ENCODE measurements at places on chromosomes 12 and 14. TPM values are rescaled to one million over a fixed set of nuclear protein-coding genes. Genes with fewer than 3 reads are reported as not detected.

DNA sequence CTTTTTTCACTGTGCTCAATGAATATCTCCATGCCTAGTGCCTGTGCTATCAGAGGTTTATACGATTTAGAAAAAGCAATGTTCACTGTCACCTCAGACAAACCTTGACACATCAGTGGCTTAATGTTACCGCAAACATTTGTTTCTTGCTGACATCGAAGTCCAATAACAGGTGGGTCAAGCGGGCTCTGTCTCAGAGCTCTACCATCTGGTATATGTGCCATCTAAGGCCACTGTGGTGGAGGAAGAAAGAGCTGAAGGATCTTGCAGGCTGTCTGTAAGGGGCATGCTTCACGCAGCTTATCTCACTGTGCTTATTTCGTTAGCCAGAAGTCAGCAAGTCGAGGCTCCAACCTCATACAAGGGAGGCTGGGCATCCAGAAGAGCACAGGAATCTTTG, 189.5 kb upstream of the NTF3 start:
- H3K27me3 ChIP-seq = no peaks in the 10 kb centered on the region
- no peaks in the 10 kb centered on the region for H3K36me3 ChIP-seq
- peaks cover 4% of the 10 kb centered on the region for H3K4me1 ChIP-seq

GRCh38 chr14:70886421-70887206, 20.6 kb upstream of the PCNX1 start:
- peaks cover 27% of the 10 kb centered on the region for H3K4me1 ChIP-seq
- DNase-seq = no peak
- no peak overlapping the region for H3K4me3 ChIP-seq
- H3K36me3 ChIP-seq = no peaks in the 10 kb centered on the region
- H3K27ac ChIP-seq = no peak overlapping the region

- H3K4me3 ChIP-seq = no peak overlapping the region
- H3K4me1 ChIP-seq = no peaks in the 10 kb centered on the region
- DNase-seq = no peak
- H3K27ac ChIP-seq = no peak overlapping the region
- no peaks in the 10 kb centered on the region for H3K36me3 ChIP-seq
- H3K27me3 ChIP-seq = peaks cover 81% of the 10 kb centered on the region
Observed at GRCh38 chr14:99260116-99260515, 11.9 kb downstream of the BCL11B start.

- H3K36me3 ChIP-seq = no peaks in the 10 kb centered on the region
- DNase-seq = no peak
- H3K4me1 ChIP-seq = no peaks in the 10 kb centered on the region
Observed at GRCh38 chr12:18551106-18551505, 186.7 kb downstream of the PLCZ1 start.

- no peaks in the 10 kb centered on the region for H3K27me3 ChIP-seq
- H3K36me3 ChIP-seq = no peaks in the 10 kb centered on the region
- H3K4me3 ChIP-seq = no peak overlapping the region
- H3K27ac ChIP-seq = no peak overlapping the region
- H3K4me1 ChIP-seq = no peaks in the 10 kb centered on the region
- DNase-seq = no peak
Observed at GRCh38 chr12:64025174-64025958, 180.9 kb downstream of the SRGAP1 start.

DNA sequence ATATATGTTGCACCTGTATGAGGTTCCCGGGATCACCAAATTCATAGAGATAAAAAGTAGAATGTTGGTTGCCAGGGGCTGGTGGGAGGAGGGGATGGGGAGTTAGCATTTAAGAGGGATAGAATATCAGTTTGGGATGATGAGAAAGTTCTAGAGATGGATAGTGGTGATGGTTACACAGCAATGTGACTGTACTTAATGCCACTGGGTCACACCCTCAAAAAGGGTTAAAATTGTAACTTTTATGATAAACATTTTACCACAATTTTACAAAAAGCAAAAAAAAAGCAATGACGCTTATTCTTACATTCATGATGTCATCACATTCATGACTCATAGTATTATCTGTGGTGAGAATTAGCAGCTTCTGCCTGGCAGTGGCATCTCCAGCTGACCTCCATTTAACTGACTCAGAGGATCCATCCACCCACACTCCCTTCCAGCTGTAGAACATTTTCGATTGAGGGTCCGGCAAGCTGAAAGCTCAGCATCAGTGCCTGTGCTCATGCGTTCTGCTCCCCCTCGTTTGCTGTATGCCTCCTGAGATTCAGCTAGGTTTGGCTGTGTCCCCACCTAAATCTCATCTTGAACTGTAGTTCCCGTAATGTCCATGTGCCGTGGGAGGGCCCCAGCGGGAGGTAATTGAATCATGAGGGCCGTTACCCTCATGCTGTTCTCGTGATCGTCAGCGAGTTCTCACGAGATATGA, 64.8 kb upstream of the TMEM260 start:
- DNase-seq = no peak
- no peaks in the 10 kb centered on the region for H3K4me1 ChIP-seq
- no peaks in the 10 kb centered on the region for H3K36me3 ChIP-seq
- no peak overlapping the region for H3K27ac ChIP-seq
- no peak overlapping the region for H3K4me3 ChIP-seq

DNA sequence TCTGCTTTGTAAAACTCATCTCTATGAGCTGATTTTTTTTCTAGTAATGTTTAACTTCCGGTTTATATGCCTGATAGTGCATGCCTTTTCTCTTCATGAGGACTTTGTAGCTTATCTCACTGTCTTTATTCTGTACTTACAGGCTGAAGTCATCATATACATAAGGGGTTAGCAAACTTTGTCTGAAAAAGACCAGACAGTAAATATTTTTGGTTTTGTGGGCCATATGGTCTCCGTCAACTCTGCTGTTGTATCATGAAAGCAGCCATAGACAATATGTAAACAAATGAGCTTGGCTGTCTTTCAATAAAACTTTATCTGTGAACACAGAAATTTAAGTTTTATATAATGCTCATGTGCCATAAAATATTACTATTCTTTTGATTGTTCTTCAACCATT, 172.1 kb downstream of the GXYLT1 start:
- H3K4me1 ChIP-seq = no peaks in the 10 kb centered on the region
- no peak overlapping the region for H3K27ac ChIP-seq
- H3K4me3 ChIP-seq = no peak overlapping the region
- H3K27me3 ChIP-seq = no peaks in the 10 kb centered on the region
- no peak for DNase-seq
- no peaks in the 10 kb centered on the region for H3K36me3 ChIP-seq

GRCh38 chr12:51270951-51271518, 820 bp upstream of the SMAGP start:
- peak overlapping the region; percentile 82 for H3K4me3 ChIP-seq
- peaks cover 24% of the 10 kb centered on the region for H3K4me1 ChIP-seq
- peak overlapping the region; percentile 82 for H3K27ac ChIP-seq
- H3K27me3 ChIP-seq = no peaks in the 10 kb centered on the region
- no peak for DNase-seq

DNA sequence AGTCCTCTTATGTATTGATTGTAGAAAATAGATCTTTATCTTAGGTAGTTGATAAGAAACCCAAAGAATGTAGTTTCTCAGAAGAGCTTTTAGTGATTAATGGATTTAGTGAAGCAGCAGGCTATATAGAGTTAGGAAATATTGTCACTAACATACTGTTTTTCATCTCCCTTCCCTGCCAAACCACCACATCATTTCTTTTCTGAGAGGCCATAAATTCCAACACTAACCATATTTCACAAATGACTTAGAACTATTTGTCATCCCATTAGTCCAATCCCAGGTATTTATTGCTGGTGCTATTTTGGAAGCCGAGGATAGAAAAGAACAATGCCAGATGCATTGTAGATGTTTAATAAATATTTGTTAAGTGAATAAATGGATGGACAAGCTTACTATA, 185.7 kb downstream of the KICS2 start:
- H3K4me1 ChIP-seq = no peaks in the 10 kb centered on the region
- H3K27ac ChIP-seq = no peak overlapping the region
- no peak for DNase-seq
- no peaks in the 10 kb centered on the region for H3K27me3 ChIP-seq
- H3K36me3 ChIP-seq = no peaks in the 10 kb centered on the region

DNA sequence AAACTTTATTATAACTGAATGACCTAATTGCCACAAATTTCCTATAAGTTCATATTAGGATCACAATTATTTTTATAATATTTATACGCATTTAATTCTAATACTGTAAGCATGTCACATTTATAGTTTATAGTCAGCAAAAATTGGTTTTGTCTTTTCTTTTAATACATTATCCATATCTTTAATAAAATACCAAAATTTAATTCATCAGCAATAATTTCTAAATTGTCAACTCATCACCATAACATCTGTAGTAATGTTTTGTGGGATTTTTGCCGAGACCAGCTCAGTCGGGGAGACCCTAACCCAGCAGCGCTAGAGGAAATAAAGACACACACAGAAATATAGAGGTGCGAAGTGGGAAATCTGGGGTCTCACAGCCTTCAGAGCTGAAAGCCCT, 254.2 kb downstream of the KIF21A start:
- no peak overlapping the region for H3K4me3 ChIP-seq
- H3K4me1 ChIP-seq = no peaks in the 10 kb centered on the region
- no peaks in the 10 kb centered on the region for H3K36me3 ChIP-seq
- H3K27ac ChIP-seq = no peak overlapping the region
- DNase-seq = no peak
- no peaks in the 10 kb centered on the region for H3K27me3 ChIP-seq

DNA sequence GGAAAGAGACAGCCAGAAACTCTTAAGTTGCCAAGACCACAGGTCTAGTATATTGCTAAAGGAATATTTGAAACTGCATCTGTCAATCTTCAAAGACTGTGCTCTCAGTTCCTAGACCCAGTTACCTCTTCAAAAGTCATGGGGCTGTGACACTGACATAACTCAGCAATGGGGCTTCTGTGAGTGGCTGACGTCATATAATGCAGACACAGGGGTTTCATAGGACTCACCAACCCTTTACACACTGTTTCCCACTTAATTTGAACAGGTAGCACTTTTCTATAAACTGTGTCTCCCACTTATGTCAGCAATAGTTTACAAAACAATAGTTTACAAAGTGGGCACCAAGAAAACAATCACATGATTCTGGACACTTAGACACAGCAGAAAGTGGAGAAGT, 158.4 kb downstream of the GALC start:
- H3K4me1 ChIP-seq = peaks cover 11% of the 10 kb centered on the region
- H3K4me3 ChIP-seq = no peak overlapping the region
- no peak for DNase-seq
- no peaks in the 10 kb centered on the region for H3K36me3 ChIP-seq
- no peak overlapping the region for H3K27ac ChIP-seq

GRCh38 chr12:38370311-38370710, 53.7 kb downstream of the ALG10B start:
- H3K27me3 ChIP-seq = no peaks in the 10 kb centered on the region
- DNase-seq = no peak
- H3K27ac ChIP-seq = no peak overlapping the region

GRCh38 chr12:40314927-40315326, 90.1 kb downstream of the LRRK2 start:
- no peaks in the 10 kb centered on the region for H3K4me1 ChIP-seq
- no peak for DNase-seq
- no peak overlapping the region for H3K4me3 ChIP-seq
- H3K36me3 ChIP-seq = peaks cover 3% of the 10 kb centered on the region
- no peak overlapping the region for H3K27ac ChIP-seq

DNA sequence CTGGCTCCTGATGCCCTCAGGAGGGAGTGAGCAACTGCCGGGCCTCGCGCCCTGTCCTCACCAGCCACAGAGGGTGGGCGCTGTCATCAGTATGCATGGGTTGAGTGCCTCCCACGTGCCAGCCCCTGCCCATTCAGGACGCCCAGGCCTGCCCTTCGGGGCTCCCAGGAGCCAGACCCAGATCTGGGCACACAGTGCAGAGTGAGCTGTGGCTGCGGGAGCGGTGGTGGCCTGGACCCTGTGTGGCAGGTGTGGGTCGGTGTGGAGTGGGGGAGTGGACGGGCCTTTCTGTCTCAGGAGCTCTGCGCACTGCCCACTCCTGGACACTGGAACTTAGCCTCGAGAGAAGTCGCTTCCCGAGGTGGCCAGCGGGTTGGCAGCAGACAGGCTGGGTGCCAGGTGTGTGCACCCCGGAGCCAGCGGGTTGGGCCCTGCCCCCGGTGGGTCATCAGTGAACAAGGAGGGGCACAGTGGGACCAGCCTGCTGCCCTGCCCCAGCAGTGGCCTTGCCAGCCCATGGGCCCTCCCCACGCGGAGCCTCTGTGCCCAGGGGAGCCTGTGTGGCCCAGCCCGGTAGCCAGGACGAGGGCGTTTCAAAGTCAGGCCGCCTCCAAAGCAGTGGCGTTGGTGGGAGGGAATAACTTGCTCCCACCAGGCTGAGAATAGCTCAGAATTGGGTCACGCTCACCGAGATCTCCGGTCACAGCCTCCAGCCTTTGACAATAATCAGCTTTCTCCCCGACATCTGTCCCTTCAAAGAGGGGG, 9.5 kb downstream of the TRMT61A start:
- DNase-seq = peak; percentile 48
- no peaks in the 10 kb centered on the region for H3K27me3 ChIP-seq

DNA sequence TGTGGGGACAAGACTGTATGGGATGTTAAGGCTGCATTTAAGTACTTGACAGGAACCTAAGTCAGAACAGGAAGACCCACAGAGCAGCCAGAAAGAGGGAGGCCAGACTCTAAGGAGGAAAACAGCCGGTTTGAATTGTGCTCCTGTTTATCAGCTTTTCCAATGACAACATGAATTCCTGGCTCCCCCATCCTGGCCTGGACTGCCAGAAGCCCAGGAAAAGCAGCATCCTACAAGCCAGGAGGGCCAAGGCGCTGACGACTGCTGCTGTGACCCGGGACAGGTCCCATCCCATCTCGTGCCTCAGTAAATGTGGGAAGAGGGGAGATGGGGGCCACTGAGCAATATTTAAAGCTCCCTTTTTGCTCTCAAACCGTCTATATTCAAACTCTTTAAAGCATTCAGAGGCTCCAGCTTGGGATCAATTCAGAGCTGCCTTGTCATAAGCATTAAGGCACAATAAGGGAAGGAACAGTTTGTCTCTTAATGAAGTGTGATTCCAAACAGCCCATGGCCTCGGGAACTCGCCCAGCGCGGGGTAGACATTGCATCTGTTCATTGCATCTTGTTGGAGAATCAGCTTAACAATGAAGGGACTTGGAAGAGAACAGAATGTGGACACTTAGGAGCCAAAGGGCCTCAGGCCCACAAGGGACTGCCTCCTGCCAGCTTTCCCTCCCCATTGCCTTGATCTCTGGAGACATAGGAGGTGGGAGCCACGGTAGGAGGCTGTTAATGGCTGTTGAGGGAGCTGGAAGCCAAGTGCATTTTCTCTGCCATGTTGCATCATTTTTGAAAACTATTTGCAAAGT, 49.6 kb downstream of the CMKLR1 start:
- no peak overlapping the region for H3K4me3 ChIP-seq
- H3K4me1 ChIP-seq = peaks cover 5% of the 10 kb centered on the region
- H3K27me3 ChIP-seq = no peaks in the 10 kb centered on the region
- H3K27ac ChIP-seq = no peak overlapping the region

RBM23 gene
- 31.2 TPM for total RNA-seq

CIT gene
- 3.0 TPM for total RNA-seq

ZBTB42 gene
- total RNA-seq = 5.8 TPM

KRT78 gene
- not detected for total RNA-seq

WNT1 gene
- not detected for total RNA-seq

All from heart right ventricle (tissue), 16 donors.